ENCODE measurements at places on chromosomes 5 and 9.
A peak's percentile ranks its signal among the peaks of the same experiment; 100 is the strongest.

GRCh38 chr5:131305138-131305689, 41.4 kb downstream of the CDC42SE2 start:
- DNase-seq = no peak

GRCh38 chr5:179435731-179436315, 90.6 kb upstream of the ADAMTS2 start:
- DNase-seq = no peak

DNA sequence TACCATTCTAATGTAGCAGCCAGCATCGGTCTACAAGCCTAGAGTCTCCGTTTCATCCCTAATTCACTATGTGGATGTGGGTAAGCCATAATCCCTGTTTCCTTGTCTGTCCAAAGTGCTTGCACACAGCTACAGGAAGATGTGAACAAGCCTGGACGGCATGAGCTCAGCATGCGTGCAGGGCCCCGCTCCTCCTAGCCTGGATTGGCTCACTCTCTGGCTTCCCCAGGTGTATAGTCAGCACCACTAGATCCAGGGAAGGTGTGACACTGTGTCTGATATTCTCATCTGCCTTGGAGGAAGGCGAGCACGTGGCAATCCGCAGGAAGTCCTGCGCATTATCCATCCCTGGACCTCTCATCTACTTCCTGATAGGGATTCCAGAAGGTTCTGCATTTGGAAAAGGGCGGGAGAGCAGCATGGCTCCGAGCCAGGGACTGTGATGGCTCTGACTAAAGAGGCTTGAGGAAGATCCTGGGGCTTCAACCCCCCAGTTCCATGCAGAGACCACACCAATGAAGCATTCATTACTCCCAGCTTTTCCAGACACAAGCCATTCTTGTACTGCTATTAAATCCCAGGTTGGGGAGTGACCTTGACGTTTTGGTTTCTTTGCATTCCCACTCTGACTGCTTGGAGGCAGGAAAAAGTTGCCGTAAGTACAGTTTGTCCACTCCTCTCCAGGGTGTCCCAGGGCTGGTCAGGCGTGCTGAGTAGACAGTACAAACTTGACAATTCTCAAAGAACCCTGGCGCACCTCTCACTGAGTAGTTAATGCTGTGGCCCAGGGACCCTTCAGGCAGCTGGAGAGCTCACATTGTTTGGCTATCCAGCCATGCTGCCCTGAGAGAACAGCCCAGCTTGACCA, 65.6 kb downstream of the PSD2 start:
- DNase-seq = no peak

DNA sequence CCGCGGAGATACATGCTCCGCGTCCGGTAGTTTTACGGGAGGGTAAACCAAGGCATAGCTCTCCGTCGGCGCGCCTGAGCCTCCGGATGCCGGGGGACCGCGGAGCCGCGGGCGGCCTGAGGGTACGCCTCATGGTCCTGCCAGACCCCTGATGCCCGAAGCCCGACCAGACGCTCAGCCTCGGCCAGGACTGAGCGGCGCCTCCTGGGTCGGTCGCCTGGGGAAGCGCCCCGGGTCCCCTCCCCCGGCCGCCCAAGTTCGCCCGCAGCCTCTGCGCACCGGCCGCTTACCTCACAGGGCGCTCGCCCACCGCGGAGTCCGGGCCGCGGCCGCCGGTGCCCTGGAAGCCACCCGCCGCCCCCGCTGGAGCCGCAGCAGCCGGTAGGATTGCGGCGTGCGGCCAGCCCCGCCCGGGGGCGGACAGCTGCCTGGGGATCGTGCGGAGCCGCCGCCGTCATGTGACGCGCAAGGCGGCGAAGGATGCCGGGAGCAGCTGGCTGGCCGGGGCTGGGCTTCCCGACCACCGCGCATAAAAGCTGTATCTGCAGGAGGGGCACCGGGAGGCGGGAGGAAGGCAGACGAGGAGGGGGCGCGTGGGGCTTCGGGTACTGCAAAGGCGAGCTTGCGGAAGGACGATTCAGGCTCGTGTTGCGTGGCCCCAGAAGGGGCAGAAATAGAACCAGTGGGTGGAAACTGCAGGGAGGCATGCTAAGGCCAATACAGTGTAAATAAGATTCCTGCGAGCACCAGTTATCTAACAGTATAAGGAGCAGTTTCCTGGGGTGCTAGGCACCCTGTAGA, at the start of gene FBXO10:
FBXO10 (minus strand) TSS at position 460 of the 801 bp plus-strand sequence. CDS start 34,612 bp downstream, outside the sequence.
- DNase-seq = peak; percentile 87

GRCh38 chr5:180869587-180869986, 8.5 kb upstream of the ZFP62 start:
- DNase-seq = no peak

DNA sequence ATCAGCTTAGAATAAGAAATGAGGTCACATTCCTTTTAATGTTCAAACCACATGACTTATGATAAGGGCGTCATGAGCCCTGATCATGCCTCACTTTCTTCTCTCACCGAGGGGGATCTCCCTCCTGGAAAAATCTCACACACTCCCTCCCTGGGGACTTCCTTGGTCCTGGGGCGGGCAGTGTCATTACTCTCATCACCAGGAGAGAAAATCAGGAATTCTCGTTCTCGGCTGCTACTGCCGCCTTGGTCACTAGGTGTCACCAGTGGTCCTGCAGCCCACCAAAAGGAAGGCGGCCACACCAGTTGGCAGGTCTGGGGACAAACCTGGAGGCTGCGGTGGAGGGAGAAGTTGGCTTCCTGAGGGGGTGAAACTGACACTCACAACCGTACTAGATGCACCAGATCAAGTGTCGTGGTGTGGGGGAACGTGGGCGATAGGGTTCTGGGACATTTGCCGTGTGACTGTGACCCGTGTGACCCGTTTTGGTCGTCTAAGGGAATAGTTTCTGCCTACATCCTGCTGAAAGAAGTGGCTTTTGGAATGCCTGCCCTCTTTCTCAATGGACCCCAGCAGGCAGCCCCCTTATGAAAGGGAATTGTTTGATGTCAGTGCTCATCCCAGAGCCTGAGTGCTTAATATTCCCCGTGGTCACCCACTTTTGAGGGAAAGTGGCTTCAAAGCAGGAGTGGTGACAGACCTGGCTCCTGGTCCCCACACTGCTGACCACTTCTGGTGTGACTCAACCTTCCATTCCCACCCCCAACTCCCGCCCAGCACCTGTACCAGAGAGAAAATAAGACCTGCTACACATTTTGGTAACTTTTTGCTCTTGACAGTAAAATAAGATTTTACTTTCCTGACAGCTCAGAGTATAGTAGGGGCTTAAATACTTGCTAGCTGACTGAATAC, 63.2 kb downstream of the ACER2 start:
- DNase-seq = peak; percentile 71

DNA sequence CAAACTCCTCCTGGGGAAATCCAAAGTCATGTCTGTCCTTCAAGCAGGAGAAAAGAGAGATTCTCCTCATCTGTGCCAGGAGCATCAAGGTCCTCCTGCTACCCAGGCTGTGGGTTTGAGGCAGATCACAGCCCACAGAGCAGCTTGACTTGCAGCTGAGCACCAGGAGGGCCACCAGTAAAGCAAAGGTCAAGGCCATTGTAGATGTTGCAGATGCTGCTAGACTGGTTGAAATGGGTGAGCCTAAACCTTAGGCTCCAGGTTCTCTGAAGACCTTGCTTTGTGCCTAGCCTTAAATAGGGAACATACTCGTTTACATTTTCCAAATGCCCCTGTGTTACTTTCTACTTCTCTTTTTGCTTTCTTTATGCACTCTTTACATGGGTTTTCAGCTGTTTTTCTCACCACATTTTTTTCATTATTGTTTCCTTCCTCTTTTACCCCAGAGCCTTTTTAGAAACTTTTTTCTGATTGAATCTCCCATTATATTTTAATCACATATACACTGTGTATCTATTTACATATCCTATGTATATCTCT, at the start of gene IFNA2:
IFNA2 (minus strand) TSS at position 268 of the 540 bp plus-strand sequence; CDS start at position 199, 69 bp downstream.
- DNase-seq = no peak

DNA sequence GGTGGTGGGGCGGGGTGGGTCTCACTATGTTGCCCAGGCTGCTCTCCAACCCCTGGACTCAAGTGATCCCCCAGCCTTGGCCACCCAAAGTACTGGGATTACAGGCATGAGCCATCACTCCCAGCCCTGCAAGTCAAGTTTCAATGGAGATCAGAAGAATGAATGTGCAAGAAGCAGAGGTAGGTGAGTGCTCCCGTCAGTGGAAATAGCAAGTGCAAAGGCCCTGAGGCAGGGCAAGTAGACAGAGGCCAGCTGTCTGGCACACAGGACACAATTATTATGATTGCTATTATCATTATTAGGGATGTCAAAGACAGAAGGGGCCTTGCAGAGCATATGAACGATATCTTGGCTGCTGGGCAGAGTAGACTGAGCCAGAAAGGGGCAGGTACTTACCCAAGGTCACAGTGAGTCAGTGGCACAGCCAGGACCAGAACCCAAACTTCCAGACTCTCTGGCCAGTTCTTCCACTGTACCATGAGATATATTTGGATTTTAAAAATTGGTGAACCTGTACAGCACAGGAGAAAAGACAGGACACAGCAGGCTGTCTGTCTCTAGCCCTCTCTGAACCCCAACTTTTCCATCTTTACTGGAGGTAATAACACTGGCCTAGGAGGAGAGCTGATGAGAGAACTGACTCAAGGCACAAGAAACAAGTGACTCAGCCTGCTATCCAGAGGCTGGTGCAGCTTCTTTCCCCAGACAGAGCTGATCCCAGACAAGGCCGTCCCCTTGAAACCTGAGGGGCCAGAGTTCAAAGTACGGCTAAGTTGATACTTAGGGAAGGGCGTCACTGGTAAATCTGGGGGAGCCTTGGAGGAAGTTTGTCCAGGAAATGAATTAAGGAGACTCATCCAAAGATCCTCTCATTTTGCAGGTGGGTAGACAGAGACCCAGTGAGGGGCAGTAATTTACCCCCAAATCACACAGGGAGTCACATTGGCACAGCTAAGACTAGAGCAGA, 1.4 kb downstream of the HDHD3 start:
- DNase-seq = no peak

DNA sequence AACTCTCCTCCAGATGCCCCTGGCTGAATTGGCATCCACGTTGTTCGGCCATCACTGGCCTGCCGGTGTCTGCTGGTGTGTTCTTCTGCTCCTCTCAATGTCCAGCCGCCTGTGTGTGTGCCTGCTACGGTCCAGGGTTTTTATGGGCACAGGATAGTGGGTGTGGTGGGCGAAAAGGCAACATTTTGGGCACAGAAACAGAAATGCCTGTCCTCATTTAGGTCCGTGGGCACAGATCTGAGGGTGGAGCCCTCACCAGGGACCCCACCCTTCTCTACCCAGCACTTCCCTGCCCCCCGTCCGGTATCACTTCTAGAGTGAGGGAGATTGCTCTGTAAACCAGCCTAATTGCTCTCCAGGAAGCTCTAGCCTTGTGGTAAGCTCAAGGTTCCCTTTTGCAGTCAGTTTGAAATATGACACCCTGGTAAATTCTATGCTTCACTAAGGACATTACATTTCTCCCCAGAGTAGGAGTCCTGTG, 410.1 kb downstream of the MAT2B start:
- DNase-seq = no peak

GRCh38 chr5:139763930-139764791, 31.4 kb upstream of the PSD2 start:
- DNase-seq = no peak

GRCh38 chr5:78657201-78657600, 8.6 kb upstream of the LHFPL2 start:
- no peak for DNase-seq

DNA sequence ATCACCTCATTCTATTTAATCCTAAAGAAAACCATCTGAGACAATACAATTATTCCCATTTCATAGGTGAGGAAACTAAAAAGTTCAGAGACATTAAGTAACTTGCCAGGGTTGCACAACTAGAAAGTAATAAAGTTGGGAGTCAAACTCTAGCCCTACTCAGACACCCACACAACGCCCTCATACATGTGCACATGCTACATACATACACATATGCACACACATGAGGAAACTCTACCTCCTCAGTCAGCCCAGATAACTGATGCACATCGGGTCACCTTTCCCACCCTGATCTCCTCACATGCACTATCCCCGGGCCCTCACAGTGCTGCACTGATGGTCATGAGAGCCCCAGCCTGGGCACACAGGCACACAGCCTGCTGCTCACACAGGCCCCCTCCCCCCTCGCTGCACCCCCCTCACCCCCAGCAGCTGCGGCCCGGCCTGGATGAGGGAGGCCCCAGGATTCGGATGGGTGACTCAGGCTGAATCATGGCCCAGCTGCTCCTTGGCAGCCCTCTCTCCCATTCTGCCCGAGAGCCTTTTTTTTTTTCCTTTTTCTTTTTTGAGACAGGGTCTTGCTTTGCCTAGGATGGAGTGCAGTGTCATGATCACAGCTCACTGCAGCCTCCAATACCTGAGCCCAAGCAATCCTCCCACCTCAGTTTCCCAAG, 5.0 kb upstream of the GPRIN1 start:
- DNase-seq = no peak

GRCh38 chr5:139399501-139400121, 4.3 kb downstream of the SPATA24 start:
- no peak for DNase-seq

DNA sequence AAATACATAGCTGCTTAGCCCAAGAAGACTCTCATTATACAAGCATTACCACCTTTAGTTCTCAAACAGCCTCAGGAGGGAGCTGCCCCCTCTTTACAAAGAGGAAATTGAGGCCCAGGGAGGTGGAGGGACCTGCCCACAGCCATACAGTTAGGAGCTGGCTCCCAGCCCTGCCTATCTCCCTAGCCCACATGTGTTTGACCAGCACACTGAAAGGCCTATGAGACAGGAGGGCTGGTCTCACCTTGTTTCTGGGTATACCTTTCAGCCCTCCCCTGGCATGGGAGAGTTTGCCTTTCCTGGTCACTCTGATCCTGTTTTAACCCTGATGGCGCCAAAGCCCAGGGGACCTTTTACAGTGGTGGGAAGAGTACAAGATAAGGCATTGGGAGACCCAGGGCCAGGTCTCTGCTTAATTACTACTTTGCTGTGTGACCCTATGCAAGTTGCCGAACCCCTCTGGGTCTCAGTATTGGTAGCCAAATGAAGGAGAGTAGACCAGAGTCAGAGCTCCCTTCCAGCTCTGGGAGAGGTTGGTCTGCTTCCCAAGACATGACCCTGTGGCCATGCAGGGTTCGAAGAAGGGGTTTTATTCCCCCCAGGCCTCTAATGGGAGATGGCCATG, 60.9 kb upstream of the RPL26L1 start:
- no peak for DNase-seq

GRCh38 chr5:178229861-178230260, 2.7 kb downstream of the PHYKPL start:
- no peak for DNase-seq

DNA sequence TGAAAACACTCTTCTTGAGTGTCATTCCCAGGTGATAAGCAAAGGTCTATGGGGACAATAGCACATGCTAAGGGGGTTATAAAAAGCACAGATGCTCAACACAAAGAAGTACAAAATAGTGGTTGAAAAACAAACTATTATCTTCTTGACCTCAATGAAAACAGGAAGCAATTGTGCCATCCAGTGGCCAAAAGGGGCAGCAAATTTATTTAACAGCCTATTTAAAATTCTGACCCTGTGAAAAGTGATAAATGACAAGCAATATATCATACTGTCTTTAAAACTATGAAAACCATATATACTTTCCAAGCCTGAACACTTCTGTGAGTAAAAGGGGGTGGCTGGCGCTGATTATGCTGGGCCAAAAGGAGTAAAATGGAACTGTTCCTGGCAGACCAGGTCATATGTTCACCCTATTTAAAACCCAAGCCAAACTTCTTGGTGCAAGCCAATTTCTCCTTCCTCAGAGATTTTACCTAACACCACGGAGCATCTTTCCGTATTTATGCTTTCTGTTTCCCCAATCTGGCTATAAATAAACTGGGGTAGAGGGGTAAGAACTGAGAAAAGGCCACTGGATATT, 29.7 kb downstream of the TEX10 start:
- no peak for DNase-seq
